Hair follicle dermal papilla cell (primary cell): ENCODE measurements at places on chromosomes 2 and 18. TPM values are rescaled to one million over a fixed set of nuclear protein-coding genes. Genes with fewer than 3 reads are reported as not detected.

Gene GTF2A1L
- total RNA-seq = 1.2 and 1.3 TPM in 2 replicates

Gene LOXL3
- total RNA-seq = 14.7 and 20.6 TPM in 2 replicates

Gene CDH20
- 0.12 and 0.16 TPM in 2 replicates for total RNA-seq

Gene ATP6V1B1
- 1.1 and 2.1 TPM in 2 replicates for total RNA-seq

Gene ITGA4
- total RNA-seq = 60.7 and 79.2 TPM in 2 replicates

Gene MATN3
- 2.2 and 2.3 TPM in 2 replicates for total RNA-seq

Gene UGT1A10
- not detected in 2 replicates for total RNA-seq

Gene SKA1
- total RNA-seq = 0.81 and 1.7 TPM in 2 replicates

Gene SF3B1
- 248 and 327 TPM in 2 replicates for total RNA-seq

Gene DES
- 1.9 and 2.6 TPM in 2 replicates for total RNA-seq

Gene OR6B2
- total RNA-seq = not detected in 2 replicates

Gene LOXHD1
- not detected in 2 replicates for total RNA-seq

Gene RGPD4
- total RNA-seq = under 0.01 TPM in 1 of 2 replicates, not detected in the other

Gene LAMA1
- total RNA-seq = 1.7 and 1.9 TPM in 2 replicates

Gene ARHGAP25
- total RNA-seq = 0.49 and 1.3 TPM in 2 replicates

Gene IL1F10
- total RNA-seq = not detected in 2 replicates

Gene CYP1B1
- 157 and 203 TPM in 2 replicates for total RNA-seq

Gene CPO
- not detected in 2 replicates for total RNA-seq

Gene CFLAR
- total RNA-seq = 135 and 157 TPM in 2 replicates

Gene OSBPL6
- 5.5 and 7.6 TPM in 2 replicates for total RNA-seq

Gene SPC25
- total RNA-seq = 0.49 and 2.3 TPM in 2 replicates

Gene AKAIN1
- total RNA-seq = not detected in 2 replicates

Gene TMEM178A
- total RNA-seq = 0.24 TPM in 1 of 2 replicates, not detected in the other

Gene PIKFYVE
- 42.3 and 53.7 TPM in 2 replicates for total RNA-seq

Gene SP9
- under 0.01 and 0.12 TPM in 2 replicates for total RNA-seq

Gene HNRNPA3
- 27.8 and 28.9 TPM in 2 replicates for total RNA-seq

Gene GCG
- total RNA-seq = not detected in 2 replicates

Gene TPO
- total RNA-seq = not detected in 2 replicates

Gene FAM110C
- total RNA-seq = under 0.01 TPM in 1 of 2 replicates, not detected in the other

Gene C1GALT1C1L
- total RNA-seq = 0.16 and 0.97 TPM in 2 replicates

Gene TFCP2L1
- total RNA-seq = 0.12 and 0.32 TPM in 2 replicates

Gene MLPH
- 13.0 and 14.0 TPM in 2 replicates for total RNA-seq

Gene MOB1A
- 142 and 157 TPM in 2 replicates for total RNA-seq

Gene AMER3
- total RNA-seq = not detected in 2 replicates

Gene HOXD13
- not detected in 2 replicates for total RNA-seq

Gene OTX1
- 0.12 and 0.49 TPM in 2 replicates for total RNA-seq

Gene STPG4
- total RNA-seq = 0.49 TPM in 2 replicates

Gene TCF7L1
- 5.1 and 5.2 TPM in 2 replicates for total RNA-seq

Gene TEKT4
- not detected in 2 replicates for total RNA-seq

Gene SNORC
- total RNA-seq = 1.3 and 1.5 TPM in 2 replicates

Gene MEP1B
- total RNA-seq = 0.12 TPM in 1 of 2 replicates, not detected in the other

Gene HOXD1
- 1.9 and 2.9 TPM in 2 replicates for total RNA-seq

Gene CDCA7
- total RNA-seq = 2.9 and 3.3 TPM in 2 replicates

Gene MC5R
- 0.16 TPM in 1 of 2 replicates, not detected in the other for total RNA-seq

Gene ABHD1
- 0.24 TPM in 1 of 2 replicates, not detected in the other for total RNA-seq

Gene VSNL1
- 0.16 TPM in 1 of 2 replicates, not detected in the other for total RNA-seq

Gene KCTD1
- 14.0 and 14.1 TPM in 2 replicates for total RNA-seq

Gene VWC2L
- under 0.01 TPM in 1 of 2 replicates, not detected in the other for total RNA-seq

Gene CELF4
- total RNA-seq = not detected in 2 replicates

Gene ACADL
- 0.16 TPM in 1 of 2 replicates, not detected in the other for total RNA-seq

Gene PLEKHH2
- 5.6 and 11.4 TPM in 2 replicates for total RNA-seq

Gene ANKAR
- 10.7 and 11.8 TPM in 2 replicates for total RNA-seq

Gene SLC23A3
- 0.85 and 1.5 TPM in 2 replicates for total RNA-seq

Gene PSMA8
- total RNA-seq = not detected in 2 replicates
